CD8-positive, alpha-beta T cell (primary cell): ENCODE measurements at places on chromosomes 1 and 21.

- no peak for DNase-seq
Measured at GRCh38 chr1:76289692-76290091, 215.1 kb downstream of the ST6GALNAC3 start.

GRCh38 chr1:78234496-78234895 lies 188.7 kb downstream of the GIPC2 start:
- no peak for DNase-seq

- DNase-seq = no peak
Measured at GRCh38 chr1:22171951-22172715, 29.2 kb upstream of the WNT4 start.

DNA sequence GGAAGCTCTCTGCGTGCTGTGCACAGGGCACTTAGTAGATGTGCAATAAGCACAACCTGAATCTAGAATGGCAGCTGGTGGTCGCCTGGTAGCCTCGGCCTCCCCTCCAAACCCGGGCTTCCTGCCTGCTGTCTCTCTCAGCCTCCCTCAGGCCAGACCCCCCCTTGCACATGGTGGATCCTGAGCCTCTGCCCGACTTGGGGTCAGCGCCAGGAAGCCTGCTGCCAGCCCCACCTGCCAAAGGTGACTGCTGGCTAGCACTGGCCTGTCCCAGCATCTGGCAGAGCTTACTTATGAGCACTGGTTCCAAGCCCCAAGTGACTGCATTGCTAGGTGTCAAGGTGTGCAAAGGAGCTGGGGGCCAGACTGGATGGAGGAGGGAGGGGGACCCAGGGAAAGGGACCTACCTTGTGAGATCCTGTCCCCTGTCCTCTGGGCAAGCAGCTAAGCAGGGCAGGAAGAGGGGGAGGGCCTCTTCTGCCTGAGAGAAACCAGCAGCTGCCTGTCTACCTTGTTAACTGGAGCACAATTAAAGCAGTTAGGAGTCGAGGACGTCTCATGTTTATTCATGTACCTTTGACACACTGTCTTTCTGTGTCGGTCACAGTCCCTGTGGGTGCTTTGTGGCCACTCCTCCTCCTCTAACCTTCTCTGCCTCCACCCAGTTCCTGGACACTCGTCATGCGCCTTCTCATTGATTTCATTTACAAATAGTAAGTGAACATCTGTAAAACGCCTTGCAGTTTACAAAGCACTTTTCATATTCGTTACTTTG lies 100.9 kb downstream of the DDX20 start:
- no peak for DNase-seq

DNA sequence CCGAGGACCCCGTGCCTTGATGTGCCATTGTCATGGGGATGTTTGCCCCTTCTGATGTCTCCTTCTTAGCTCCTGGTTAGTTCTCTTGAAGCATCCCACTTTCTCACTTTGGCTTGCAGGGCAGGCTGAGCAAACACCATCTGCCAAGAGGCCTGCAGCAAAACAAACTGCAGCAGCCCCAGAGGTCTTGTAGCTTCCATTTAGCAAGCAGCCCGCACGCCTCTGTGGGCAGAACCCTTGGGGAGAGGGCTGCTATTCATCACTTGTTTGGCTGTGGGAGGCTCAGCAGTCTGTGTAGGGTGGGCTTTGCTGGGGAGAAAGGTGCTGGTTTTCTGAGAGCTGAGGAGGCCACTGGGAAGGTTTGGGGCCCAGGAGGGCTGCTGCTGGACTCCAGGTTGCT lies 56.7 kb downstream of the KCNC4 start:
- DNase-seq = no peak

GRCh38 chr1:199018471-199019135 lies 379.8 kb downstream of the PTPRC start:
- DNase-seq = no peak

DNA sequence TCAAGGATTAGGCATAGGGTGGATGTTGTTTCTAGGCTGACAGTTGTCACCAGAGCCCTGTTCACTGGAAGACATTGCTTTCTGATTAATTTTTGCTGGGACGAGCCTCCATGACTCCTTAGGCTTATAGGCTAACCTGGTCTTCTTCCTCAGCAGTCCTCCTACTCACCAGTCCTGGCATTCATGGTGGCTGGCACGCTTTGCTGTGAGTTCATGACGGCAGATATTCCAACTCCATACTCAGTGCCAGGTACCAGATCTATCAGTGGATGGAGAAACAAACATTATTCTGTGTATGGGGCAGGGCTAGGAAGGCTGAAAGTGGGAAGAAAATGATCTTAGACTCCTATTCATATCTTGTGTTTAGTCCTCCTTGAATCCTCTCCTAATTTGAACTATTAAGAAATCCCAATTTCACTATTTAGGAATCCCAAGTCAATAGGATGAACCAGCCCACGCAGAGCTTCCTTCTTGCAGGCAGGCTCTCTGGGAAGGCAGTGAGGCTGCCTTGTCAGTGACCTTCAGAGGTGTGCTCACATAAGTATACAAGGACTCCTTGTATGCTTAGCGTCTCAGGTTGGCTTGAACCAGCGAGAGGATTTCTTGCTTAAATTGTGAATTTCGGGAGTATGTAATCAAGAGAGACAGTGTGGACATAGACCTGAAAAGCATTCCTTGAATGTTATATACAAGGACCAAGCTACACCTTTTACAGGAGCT lies 174.6 kb upstream of the KIAA0040 start:
- DNase-seq = no peak

GRCh38 chr21:27058673-27059605 lies 92.1 kb upstream of the ADAMTS5 start:
- DNase-seq = no peak

GRCh38 chr21:45333583-45334121 lies 46.0 kb upstream of the POFUT2 start:
- no peak for DNase-seq

- no peak for DNase-seq
Measured at GRCh38 chr1:89530444-89531089, 5.9 kb downstream of the LRRC8B start.

DNA sequence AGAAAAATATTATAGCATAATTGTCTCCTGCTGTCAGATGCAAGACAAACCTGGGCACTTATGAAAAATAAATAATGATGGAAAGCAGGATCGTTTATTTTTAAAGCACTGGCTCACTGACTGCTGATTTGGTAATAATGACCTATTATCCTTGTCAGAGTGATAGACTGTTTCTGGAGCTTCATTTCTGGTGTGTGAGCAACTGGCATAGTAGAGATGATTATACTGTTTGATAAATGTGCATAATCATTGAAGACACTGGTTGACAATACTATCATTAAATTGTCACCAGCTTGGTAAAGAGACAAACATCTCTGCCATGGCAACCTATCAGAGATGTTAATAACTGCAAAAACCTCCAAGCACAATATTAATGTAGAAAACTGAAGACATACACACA lies 179.9 kb upstream of the ZNF644 start:
- DNase-seq = no peak

- no peak for DNase-seq
Measured at GRCh38 chr1:12715896-12716437, at the start of gene AADACL3. Gene AADACL3, plus strand, starts transcription at chr1:12716110. Its CDS starts 67 bp downstream, at chr1:12716177.

DNA sequence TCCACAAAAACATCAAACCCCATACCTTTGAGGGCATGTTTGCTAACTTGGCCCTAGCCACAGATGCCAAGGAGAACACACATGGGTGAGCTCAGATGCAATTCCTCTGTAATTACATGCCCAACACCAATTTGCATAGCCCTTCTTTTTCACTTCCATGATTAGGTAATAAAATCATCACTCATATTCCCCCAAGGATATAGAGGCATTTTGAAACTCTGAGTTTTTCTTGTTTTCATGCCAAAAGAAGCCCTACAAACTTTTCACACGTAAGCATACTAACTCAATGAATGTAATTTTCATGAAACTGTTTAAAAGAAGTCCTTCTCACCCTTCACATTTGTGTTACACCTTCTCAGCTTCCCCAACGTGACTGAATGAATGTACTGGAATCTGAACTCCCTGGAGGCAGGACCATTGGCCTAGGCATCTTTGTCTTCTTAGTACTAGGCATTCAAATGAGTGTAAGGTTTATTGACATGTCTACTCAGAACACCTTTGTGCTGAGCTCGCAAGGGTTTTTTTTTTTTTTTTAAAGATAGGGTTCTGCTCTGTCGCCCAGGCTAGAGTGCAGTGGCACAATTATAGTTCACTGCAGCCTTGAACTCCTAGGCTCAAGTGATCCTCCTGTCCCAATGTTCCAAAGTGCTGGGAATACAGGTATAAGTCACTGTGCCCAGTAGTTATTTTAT lies 31.0 kb downstream of the FBXO42 start:
- DNase-seq = no peak

- DNase-seq = no peak
Measured at GRCh38 chr1:70024272-70024671, 181.1 kb downstream of the LRRC40 start.

DNA sequence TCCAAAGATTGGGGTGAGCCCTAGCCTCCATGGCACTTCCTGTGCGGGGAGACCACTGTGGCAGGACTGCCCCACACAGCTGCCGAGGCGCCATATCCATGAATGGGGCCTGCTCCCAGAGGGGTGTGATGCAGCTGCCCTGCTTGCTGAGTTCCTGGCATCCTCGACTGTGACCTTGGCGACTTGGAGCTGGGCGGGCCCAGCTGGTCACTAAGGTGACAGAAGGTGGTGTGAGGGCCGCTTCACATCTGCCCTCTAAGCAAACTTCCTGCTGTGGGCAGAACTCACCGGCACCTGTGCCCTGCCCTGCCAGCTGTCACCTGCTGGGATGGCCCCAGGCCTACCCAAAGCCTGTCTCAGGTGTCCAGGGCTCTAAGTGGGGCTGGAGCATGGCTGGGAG lies 9.0 kb downstream of the TMEM61 start:
- DNase-seq = no peak

DNA sequence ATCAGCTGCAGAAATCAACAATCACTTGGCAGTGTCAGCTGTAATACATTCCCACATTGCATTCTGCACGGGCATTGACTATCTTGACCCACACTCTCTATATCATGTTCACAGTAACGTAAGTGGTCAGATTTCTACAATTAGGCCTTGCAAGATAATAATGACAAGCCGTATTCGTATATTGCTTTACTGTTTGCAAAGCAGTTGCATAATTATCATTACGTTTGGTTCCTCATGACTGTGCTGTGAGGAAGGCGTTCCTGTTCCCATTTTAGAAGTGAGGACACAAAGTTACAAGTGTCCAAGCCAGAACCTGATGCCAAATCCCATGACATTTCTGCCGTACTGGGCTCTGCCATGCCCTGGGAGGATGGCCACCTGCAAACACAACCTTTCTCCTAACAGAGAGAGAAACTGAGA lies 53.5 kb upstream of the TARBP1 start:
- no peak for DNase-seq

- DNase-seq = no peak
Measured at GRCh38 chr1:17892851-17893250, 137.7 kb downstream of the ACTL8 start.

GRCh38 chr1:211531194-211532087 lies 39.5 kb upstream of the RD3 start:
- no peak for DNase-seq

- no peak for DNase-seq
Measured at GRCh38 chr1:10450156-10450814, 454 bp downstream of the CORT start.

GRCh38 chr1:77222496-77222895 lies 3.3 kb upstream of the PIGK start:
- DNase-seq = no peak

DNA sequence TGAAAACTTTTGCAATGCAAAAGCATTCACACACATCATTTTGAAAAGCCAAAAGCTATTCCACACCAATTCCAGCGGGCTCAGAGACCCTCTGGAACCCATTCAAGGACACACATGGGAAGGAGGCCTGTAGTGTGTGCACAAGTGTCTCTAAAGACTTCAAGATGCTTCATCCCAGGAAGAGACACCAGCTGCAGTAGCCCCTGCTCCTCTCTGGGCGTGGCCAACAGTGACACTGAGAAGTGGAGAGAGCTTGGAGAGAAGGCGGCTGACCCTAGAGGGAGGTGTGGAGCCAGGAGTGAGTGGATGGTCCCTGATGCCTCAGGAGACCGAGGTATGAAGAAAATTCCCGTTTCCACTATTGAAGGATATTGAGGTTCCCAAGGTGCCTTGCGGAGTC lies 14.9 kb upstream of the TNNI1 start:
- DNase-seq = no peak

DNA sequence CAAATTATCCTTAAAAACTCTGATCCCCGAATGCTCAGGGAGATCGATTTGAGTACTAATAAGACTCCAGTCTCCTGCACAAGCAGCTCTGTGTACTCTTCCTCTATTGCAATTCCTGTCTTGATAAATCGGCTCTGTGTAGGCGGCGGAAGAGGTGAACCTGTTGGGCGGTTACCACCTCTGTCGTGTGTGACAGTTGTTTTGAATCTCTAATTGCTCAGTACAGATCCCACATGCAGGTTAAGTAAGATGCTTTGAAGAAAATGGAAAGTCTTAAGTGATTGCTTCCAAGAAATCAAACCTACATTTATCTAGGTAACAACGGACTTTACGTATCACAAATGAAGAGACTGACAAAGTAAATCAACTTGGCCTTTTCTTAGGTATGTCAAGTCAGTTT lies 35.5 kb downstream of the COA6 start:
- peak; percentile 43 for DNase-seq

GRCh38 chr1:174818951-174819350 lies 180.8 kb upstream of the CACYBP start:
- DNase-seq = no peak

GRCh38 chr1:47906009-47906432 lies 91.2 kb downstream of the TRABD2B start:
- no peak for DNase-seq

GRCh38 chr1:113659556-113659955 lies 99.7 kb downstream of the PHTF1 start:
- no peak for DNase-seq

DNA sequence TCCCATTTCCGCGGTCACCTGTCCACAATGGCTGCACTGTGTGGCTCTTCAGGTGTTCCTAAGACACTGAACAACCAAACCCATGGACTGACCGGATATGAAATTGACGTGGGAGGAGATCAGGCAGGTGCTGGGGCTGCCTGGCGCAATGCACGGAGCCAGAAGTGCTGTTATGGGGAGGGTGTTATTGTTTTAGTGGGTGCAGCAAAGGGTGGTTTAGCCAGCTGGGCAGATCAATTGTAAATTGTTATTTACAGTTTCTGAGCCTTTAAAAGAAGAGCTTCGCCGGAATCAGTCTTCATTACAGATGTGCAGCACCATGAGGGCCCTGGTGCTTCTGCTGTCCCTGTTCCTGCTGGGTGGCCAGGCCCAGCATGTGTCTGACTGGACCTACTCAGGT lies at the start of gene CA6:
CA6 (plus strand) TSS at position 301 of the 400 bp plus-strand sequence; CDS start at position 320, 19 bp downstream.
- no peak for DNase-seq

DNA sequence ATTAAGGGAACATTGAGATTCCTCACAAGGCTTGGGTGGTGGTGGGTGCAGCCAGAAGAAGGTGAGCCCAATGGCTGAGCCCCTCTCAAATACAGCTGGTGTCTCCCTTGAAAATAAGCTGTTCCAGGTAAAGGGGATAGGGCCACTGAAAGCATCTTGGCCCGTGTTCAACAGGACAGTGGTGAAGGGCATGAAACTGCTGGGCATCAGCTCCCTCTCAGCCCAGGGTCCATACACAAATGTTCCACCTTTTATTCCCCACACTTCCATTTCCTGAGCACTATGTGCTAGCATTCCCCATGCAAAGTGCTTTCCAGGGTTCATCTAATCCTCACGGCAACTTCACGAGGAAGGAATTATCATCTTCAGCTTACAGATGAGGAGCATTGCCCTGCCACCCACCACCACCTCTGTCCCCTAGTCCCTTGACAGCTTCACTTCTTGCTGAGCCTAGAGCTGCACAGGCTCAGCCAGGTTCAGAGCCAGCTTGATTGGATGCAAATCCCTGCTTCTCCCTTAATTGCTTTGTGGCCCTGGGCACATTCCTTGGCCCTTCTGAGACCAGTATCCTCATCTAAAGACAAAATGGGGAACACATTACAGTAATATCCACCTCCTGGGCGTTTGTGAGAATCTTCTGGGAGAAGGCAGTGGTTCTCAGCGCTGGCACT lies 9.6 kb downstream of the TAGLN2 start:
- DNase-seq = no peak
